ENCODE measurements at places on chromosomes 16 and 17. TPM values are rescaled to one million over a fixed set of nuclear protein-coding genes. Genes with fewer than 3 reads are reported as not detected.

GRCh38 chr17:32493976-32494513 lies 7.3 kb downstream of the CDK5R1 start:
- DNase-seq = no peak

DNA sequence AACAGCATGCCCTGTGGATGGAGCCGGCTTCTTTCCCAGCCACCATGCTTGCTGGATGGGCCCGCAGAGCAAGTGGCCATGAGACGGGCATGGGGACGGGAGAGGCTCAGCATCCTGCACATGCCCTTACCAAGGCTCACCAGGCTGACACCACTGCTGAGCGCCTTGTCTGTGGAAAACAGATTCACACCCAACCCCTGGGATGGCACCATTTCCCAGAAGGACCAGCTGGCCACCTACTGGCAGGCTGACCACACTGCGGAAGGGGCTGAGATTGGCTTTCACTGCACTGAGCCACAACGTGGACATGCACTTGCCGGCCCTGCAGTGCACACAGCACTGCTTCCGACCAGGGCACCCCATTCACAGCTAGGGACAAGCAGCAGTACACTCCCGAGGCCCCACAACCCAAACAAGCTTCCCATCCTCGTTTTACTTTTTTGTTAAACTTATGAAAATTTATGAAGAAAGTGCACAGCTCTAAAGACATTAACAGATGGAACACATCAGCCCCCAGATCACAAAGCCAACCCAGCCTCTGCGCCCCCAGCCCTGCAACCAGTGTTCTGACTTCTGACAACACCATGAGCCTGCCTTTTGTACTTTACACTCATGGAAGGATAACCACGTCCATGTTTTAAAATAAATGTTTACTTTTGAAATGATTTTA lies 13.9 kb upstream of the KRTAP17-1 start:
- DNase-seq = peak; percentile 56

DNA sequence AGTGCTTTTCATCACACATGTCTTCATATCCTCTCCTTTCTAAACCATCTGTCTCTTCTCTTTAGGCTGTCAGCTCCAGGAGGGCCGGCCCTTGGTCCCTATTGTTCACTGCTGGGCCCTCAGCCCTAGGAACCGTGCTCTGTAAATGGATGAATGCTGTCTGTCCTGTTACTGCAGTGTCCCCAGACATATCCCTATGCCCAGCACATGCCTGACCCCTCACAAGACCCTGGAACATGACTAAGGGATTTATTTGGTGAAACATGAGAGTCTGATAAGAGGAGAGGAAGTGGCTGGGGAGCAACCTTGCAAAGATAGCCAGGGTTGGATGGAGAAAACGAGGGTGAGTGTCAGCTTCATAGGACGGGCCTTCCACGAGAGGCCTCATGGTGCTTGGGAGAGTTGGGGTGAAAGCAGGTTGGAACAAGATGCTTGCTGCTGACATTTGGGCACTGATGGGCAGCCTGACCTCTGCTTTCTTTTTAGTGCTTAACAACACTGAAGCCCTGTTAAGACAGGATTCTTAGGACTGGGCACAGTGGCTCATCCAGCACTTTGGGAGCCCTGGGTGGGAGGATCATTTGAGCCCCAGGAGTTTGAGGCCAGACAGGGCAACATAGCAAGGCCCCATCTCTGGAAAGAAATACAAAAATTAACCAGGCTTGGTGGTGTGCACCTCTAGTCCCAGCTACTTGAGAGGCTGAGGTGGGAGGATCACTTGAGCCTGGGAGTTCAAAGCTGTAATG lies 39.0 kb downstream of the ABCC1 start:
- peak; percentile 64 for DNase-seq

The RNF112 gene
- 2.5 TPM for total RNA-seq

The CEP295NL gene
- 0.72 TPM for total RNA-seq
